Ascending aorta (tissue), 2 donors: ENCODE measurements at places on chromosomes 16 and 17.
A peak's percentile ranks its signal among the peaks of the same experiment; 100 is the strongest.

DNA sequence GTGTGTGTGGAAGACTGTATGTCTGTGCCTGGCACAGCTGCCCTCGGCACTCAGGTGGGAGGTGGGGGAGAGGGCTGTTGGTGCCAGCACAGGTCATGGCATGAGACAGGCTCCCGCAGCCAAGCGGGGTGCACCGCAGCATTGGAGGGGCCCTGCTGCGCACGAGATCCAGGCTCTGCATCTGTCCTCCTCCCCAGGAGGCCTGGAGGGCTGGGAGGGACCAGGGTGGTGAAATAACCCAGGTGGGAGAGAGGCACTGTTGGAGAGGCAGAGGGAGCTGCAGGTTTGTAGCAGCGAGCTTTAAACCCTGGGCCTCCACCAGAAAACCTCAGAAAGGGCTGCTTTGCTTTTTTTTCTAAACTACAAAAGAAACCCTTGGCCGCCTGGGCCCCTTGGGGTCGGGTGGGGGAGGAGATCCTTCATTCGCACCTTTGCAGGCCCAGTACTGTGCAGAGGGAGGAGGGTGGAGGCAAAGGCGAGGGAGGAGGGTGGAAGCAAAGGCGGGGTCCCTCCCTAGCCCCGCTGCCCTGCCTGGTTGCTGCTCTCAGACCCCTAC lies 241.7 kb downstream of the SEC14L1 start:
- peak overlapping the region; percentile 59 for H3K27ac ChIP-seq
- no peaks in the 10 kb centered on the region for H3K27me3 ChIP-seq
- no peaks in the 10 kb centered on the region for H3K36me3 ChIP-seq
- no peak for DNase-seq
- H3K4me3 ChIP-seq = no peak overlapping the region

DNA sequence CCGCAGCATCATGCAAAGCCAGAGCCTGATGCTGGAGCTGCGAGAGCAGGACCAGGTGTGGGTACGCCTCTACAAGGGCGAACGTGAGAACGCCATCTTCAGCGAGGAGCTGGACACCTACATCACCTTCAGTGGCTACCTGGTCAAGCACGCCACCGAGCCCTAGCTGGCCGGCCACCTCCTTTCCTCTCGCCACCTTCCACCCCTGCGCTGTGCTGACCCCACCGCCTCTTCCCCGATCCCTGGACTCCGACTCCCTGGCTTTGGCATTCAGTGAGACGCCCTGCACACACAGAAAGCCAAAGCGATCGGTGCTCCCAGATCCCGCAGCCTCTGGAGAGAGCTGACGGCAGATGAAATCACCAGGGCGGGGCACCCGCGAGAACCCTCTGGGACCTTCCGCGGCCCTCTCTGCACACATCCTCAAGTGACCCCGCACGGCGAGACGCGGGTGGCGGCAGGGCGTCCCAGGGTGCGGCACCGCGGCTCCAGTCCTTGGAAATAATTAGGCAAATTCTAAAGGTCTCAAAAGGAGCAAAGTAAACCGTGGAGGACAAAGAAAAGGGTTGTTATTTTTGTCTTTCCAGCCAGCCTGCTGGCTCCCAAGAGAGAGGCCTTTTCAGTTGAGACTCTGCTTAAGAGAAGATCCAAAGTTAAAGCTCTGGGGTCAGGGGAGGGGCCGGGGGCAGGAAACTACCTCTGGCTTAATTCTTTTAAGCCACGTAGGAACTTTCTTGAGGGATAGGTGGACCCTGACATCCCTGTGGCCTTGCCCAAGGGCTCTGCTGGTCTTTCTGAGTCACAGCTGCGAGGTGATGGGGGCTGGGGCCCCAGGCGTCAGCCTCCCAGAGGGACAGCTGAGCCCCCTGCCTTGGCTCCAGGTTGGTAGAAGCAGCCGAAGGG lies 24.2 kb downstream of the C1QTNF1 start:
- H3K27ac ChIP-seq = peak overlapping the region; percentile 68
- peaks cover 9% of the 10 kb centered on the region for H3K36me3 ChIP-seq
- H3K27me3 ChIP-seq = no peaks in the 10 kb centered on the region
- no peak for DNase-seq

DNA sequence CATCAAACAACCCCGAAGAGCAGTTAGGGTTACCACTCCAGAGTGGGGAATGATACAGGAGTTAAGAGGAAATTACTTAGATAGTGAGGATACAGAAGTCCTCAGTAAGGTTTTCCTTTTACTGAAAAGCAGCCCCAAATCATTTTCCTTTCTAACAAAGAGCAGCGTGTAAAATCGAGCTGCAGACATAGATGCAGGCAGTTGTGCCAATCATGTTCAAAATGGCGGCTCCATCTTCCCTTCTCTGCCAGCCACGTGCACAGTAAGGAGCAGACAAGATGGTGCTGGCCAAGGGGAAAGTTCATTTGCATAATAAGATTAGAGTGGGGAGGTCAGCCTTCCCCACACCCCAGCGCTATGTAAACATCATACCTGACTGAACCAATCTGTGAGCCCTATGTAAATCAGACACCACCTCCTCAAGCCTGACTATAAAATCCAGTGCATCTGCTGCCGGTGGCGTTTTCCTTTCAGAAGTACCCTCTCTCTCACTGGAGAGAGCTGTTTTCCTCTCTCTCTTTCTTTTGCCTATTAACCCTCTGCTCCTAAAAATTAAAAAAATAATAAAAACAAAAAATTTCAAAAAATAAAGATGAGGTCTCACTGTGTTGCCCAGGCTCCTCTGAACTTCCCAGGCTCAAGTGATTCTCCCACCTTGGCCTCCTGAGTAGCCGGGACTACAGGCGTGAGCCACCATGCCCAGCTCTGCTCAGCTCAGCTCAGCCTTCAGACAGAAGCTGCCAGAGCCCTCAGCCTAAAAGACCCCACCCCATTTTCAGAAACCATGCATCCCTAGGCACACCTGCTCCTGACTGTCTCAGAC lies 2.6 kb upstream of the SRL start:
- DNase-seq = no peak
- no peak overlapping the region for H3K4me3 ChIP-seq
- H3K4me1 ChIP-seq = no peaks in the 10 kb centered on the region

DNA sequence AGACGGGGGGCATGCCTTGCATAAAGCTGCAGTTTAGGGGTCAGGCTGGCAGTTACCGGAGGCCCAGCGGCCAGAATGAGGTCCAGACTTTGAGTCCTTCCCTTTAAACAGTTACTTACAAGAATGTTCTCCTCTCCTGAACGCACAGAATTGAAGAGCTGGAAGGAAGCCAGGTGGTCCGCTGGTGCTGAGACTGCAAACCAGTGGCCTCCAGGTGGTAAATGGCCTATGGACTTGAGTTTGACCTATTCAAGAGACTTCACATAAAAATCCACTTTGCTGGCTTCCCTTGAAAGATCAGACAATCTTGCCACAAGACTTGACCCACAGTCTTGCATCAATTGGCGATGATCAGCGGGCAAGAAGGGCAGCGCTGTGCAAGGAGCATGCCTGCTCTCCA lies 14.7 kb upstream of the SEZ6 start:
- DNase-seq = no peak
- H3K4me3 ChIP-seq = no peak overlapping the region

DNA sequence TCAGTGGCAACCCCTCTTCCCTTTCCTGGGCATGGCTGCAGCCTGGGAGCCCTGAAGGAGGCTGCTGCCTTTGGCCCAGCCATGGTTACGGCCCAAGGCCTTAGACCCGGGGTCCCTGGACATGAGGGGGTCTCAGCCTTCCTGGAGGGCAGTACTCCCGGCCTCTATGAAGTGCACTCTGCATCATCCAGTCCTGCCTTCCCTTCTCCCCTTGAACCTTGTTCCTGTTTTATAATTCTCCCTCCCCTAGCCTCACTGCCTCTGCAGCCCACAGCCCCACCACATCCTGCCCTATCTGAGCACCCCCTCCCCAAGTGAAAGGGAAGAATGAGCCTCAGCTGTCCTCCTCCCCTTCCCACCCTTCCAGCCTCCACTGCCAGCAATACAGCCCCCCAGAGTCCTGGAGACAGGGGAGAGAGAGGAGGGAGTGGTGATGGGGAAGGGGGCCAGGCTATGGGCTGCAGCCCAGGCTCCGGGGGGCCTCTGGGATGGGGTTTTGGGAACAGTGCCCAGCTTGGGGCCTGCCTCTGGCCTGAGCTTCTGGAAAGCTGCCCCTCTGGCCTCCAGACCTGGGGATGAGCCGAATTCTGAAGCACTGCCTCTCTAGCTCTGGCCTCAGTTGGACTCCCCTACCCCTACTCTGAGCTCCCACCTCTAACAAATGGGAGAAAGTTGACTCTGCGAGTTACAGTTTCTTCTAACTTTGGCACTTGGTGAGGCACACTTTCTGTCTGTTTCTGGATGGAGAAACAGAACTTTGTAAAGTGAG lies 7.6 kb downstream of the CCR7 start:
- H3K4me1 ChIP-seq = peaks cover 10% of the 10 kb centered on the region
- no peak for DNase-seq
- no peak overlapping the region for H3K27ac ChIP-seq
- H3K27me3 ChIP-seq = no peaks in the 10 kb centered on the region
- no peak overlapping the region for H3K4me3 ChIP-seq
- H3K36me3 ChIP-seq = no peaks in the 10 kb centered on the region

GRCh38 chr17:38460716-38461630 lies 32.7 kb downstream of the ARHGAP23 start:
- H3K36me3 ChIP-seq = peaks cover 37% of the 10 kb centered on the region
- no peak overlapping the region for H3K4me3 ChIP-seq
- no peaks in the 10 kb centered on the region for H3K27me3 ChIP-seq
- peaks cover 27% of the 10 kb centered on the region for H3K4me1 ChIP-seq
- DNase-seq = no peak
- no peak overlapping the region for H3K27ac ChIP-seq

GRCh38 chr16:29204806-29205135 lies 201.7 kb downstream of the NPIPB11 start:
- H3K4me1 ChIP-seq = peaks cover under 1% of the 10 kb centered on the region
- H3K4me3 ChIP-seq = no peak overlapping the region
- no peaks in the 10 kb centered on the region for H3K27me3 ChIP-seq
- no peaks in the 10 kb centered on the region for H3K36me3 ChIP-seq
- DNase-seq = no peak

DNA sequence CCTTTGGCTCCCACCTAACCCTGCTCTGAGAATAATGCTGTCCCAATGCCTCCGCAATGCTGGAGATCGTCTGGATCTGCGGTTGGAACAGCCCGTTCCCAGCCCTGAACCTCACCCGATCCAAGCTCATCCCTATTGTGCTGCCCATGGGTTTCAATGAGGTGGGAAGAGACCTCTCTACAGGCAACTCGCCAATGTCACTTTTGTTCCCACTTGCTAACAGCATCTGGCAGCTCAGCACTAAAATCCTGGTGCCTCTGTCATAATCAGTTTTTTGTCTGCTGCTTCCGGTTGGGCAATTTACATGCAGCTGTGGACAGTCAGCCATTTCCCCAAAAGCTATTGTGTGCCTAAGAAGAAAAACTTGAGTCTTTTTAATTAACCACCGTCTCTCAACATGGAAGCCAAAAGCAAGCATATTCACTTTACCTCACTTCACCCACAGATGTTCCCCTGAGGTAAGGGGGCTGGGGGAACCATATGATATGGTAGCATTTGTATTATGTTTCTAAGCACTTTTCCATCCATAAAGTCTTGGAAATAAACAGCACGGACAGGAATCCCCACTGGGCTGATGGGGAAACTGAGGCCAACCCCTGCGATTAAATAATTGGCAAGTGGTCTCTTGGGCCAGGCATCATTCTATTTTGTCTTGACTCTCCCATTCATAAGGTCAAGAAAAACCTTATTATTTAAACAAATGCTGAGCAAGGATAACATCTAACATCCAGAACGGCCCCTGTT lies 159.2 kb upstream of the CDH5 start:
- H3K4me3 ChIP-seq = no peak overlapping the region
- H3K4me1 ChIP-seq = no peaks in the 10 kb centered on the region
- no peaks in the 10 kb centered on the region for H3K36me3 ChIP-seq
- no peak overlapping the region for H3K27ac ChIP-seq
- DNase-seq = no peak

- H3K27me3 ChIP-seq = no peaks in the 10 kb centered on the region
- H3K4me1 ChIP-seq = no peaks in the 10 kb centered on the region
- H3K4me3 ChIP-seq = no peak overlapping the region
- DNase-seq = no peak
- no peak overlapping the region for H3K27ac ChIP-seq
Observed at GRCh38 chr16:67762385-67762784, 43.3 kb upstream of the GFOD2 start.
